ENCODE measurements at places on chromosomes 1 and 21.

DNA sequence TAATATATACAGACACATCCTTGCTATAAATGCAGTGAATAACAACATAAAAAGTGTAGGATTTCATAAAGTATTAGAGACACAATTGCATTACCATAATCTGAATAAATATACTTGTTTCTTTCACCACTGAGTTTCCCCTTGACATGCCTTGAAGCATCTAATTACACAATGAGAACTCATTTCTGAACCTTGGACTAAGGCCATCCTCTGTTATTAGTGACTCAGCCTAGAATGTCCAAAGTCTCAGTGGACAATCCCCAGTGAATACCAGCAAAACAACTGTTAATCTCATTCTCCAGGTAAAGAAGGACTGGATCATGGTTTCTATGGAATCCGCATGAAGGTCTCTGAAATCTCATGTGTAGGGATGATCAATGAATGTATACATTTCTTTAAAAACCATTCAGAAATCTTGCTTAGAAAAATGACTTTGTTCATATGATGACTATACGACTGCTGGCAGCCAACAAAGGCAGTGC lies at the start of gene OR2L5:
Gene OR2L5, plus strand, starts transcription at position 432 of the 482 bp plus-strand sequence. CDS start 8,288 bp downstream, outside the sequence.
- no peaks in the 10 kb centered on the region for H3K27me3 ChIP-seq
- no peak within 1 kb of the TSS for H3K27ac ChIP-seq

DNA sequence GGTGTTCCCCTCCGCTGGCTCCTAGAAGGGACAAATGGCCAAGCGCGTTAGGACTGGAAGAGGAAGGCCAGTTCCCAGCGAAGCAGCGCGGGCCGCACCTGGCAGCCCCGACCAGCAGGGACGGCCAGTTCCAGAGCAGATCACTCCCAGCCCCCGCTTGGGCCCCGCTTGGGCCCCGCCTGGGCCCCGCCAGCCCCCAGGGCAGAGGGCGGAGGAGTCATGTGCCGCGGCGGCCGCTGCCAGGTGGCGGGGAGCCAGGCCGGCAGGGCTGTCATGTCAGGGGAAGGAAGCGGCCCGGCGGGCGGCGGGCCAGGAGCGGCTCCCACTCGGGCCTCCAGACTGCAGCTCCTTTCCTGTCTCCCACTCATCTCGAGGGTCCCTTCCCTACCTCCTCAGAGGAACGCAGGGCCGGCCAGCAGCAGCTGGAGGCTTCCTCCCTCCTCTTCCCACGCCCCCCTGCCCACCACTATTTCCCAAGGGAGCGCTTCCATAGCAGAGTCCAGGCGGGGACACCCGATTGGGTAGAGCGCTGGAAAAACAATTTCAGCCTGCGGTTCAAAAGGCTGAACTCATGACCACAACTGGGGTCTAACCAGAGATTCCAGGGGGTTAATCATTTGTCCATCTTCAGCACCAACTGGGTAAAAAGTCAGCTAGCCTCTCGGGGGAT lies 16.5 kb downstream of the ZNF697 start:
- DNase-seq: peak; percentile 42
- no peak overlapping the region for H3K4me3 ChIP-seq
- H3K36me3 ChIP-seq: no peaks in the 10 kb centered on the region
- H3K4me1 ChIP-seq: no peaks in the 10 kb centered on the region
- no peaks in the 10 kb centered on the region for H3K27me3 ChIP-seq

DNA sequence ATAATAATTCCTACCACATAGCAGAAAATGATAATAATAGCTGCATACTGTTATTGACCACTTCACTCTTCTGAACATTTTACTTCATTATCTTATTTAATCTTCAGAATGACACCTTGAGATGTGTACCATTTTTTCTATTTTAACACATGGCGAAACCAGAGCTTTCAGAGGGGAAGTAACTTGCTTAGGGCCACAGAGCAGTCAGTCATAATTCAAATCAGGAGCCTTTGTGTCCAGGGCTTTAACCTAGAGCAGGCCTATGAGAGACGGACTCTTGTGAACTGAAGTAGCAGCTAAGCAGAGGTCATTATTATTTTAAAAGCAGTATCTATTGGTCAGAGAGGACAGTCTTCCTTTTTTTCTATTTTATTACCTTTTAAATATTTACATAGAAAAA lies 114.0 kb downstream of the ROR1 start:
- no peak overlapping the region for H3K27ac ChIP-seq
- no peaks in the 10 kb centered on the region for H3K36me3 ChIP-seq
- peaks cover 22% of the 10 kb centered on the region for H3K4me1 ChIP-seq
- H3K27me3 ChIP-seq: no peaks in the 10 kb centered on the region
- no peak for DNase-seq
- H3K4me3 ChIP-seq: no peak overlapping the region

GRCh38 chr1:243819438-243819839 lies 30.6 kb downstream of the AKT3 start:
- peaks cover 18% of the 10 kb centered on the region for H3K36me3 ChIP-seq
- no peaks in the 10 kb centered on the region for H3K27me3 ChIP-seq
- no peaks in the 10 kb centered on the region for H3K4me1 ChIP-seq
- no peak overlapping the region for H3K4me3 ChIP-seq

Data from PC-3 (cell line).